ENCODE measurements at places on chromosomes 16 and 17. TPM values are rescaled to one million over a fixed set of nuclear protein-coding genes. Genes with fewer than 3 reads are reported as not detected.
A peak's percentile ranks its signal among the peaks of the same experiment; 100 is the strongest.

DNA sequence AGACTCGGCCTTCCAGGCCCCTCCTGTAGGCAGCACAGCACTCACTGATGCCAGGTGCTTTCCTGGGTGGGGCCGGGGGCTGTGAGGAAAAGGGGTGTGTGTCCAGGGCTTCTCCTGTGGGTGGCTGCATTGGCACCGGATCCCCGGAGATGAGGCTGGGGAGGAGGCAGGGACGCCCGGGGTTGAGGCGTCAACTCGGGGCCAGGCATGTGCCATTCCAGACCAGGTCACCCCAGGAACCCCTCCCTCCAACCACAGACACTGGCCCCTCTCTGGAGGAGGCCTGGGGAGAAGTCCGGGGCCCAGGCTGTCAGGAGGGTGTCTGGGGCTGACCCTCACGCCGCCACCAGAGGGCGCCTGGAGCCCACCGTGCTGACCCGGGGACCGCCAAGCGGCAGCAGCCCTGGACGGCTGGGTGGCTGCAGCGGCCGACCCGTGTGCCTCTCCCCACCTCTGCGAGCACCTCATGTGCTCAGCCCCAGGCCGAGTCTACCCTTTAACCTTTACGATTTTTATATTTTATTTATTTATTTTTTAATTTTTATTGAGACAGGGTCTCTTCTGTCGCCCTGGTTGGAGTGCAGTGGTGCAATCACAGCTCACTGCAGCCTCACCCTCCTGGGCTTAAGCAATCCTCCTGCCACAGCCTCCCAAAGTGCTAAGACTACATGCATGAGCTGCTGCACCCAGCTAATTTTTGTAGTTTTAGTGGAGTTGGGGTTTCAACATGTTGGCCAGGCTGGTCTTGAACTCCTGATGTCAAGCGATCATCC is 3.2 kb upstream of the METRN start:
- peak; percentile 94 for DNase-seq

ACSM2A gene
- total RNA-seq, result not detected

TSR1 gene
- total RNA-seq, result 21.8 TPM

- DNase-seq, result no peak
These were observed 22.0 kb downstream of the TEX14 start for GRCh38 chr17:58669853-58670252.

DNA sequence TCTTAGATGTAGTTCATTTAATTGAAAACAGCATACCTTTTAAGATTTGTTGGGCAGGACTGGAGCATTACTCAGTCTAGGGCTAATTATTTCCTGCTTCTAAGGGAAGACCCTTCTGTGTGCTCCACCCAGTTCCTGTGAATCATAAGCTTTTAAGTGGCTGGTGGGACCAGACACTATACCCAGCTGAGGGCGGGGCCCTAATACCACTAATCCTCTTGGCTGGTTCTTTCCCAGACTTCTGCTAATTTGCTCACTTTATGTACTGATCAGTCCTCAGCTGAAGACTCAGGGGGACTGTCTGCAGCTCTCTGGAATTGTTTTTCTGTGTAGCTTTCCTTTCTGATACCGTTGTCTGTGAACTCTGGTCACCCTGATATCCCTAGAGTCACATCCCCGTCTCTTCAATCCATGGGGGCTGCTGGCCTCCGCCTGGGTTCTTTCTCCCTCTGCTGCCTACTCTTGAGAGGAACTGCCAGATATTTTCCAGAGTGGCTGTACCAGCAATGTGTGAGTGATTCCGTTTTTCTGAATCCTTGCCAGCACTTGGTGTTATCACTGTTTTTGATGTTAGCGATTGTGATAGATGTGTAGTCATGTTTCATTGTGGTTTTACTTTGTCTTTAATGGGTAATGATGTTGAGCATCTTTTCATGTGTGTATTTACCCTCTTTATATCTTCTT is 35.1 kb downstream of the MFSD11 start:
- DNase-seq, result no peak

- DNase-seq, result no peak
These were observed at the start of gene RARA for GRCh38 chr17:40309031-40309948. RARA (plus strand) TSS chr17:40309180; CDS start chr17:40331219, 22,039 bp downstream.

DNA sequence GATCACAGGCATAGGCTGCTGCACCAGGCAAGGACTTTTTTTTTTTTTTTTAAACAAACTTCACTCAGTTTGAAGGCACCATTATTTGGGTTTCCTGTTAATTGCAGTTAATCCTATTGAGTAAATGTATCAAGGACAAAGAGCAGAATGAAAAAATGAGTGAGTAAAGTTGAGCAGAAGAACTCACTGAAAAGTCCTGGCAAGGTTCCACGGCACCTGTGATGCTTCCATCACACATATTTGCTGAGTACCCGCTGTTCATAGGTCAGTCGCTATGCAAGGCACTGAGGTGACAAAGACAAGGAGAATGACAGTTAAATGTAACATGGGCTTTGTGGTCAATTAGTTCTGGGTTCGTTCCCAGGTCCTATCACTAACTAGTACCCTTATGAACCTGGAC is 670.0 kb downstream of the MAF start:
- no peak for DNase-seq

GRN gene
- total RNA-seq, result 162 TPM

DNA sequence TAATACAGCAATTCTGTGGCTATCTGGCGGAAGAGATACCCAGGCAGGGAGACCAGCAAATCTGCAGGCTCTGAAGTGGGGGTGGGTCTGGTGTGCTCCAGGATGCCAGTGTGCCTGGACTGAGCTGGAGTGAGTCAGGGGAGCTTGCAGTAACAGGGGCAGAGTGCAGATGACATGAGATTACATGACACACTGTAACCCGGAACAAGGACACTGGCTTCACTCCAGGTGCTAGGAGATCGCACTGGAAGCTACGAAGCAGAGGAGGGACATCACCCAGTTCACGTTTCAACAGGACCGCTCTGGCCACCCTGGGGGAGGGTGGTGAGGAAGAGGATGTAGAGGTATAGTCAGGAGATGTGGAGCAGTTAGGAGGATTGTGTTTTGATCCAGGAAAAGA is 475.6 kb downstream of the CDH13 start:
- DNase-seq, result no peak

- no peak for DNase-seq
These were observed 331.7 kb downstream of the SOX9 start for GRCh38 chr17:72452286-72453173.

TSPOAP1 gene
- total RNA-seq, result 21.0 TPM

DNA sequence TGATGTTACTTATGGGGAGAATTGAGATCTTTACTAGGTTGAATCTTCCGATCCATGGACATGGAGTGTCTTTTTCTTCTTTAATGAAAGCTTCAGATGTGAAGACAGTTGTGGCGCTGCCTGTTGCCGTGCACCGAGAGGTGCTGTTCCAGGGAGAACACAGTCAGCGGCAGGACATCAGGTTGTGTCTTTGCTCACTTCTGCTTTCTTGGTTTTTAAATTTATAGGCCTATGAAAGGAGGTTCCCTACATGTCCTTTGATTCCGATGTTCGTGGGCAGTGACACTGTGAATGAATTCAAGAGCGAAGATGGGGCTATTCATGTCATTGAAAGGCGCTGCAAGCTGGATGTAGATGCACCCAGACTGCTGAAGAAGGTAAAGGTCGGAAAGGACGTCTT is 49.8 kb downstream of the SEC14L1 start:
- DNase-seq, result no peak

DNA sequence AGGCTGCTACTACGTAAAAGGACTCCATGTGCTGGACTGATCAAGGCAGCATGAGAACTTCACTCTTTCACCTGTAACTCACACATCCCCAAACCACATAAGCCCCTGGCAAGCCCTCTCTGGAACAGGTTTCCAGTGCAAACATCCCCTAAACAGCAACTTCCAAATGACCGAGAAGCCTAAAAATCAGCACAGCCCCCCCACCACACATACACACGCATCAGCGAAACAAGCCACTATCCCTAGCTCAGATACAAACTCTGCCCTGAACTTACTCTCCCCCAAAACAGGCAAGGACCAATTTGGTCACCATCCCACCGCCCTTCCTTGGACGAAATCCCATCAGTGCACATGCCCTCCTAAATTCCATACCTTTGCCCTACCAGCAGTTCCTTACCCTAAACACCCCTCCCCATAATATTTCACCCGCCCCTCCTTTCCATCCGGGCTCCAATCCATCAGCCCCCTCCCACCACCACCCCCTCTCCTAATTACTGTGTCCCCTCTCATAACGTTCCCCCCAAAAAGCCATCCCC is 735 bp downstream of the LSM12 start:
- DNase-seq, result no peak

- peak; percentile 51 for DNase-seq
These were observed 571 bp downstream of the CAVIN1 start for GRCh38 chr17:42422412-42422957.

TNP2 gene
- not detected for total RNA-seq

- no peak for DNase-seq
These were observed 38.2 kb downstream of the CMTM4 start for GRCh38 chr16:66658143-66658859.

- DNase-seq, result peak; percentile 81
These were observed 5.4 kb upstream of the NFATC3 start for GRCh38 chr16:68079626-68080344.

- DNase-seq, result no peak
These were observed 246.2 kb downstream of the STX8 start for GRCh38 chr17:9329251-9329921.

DNA sequence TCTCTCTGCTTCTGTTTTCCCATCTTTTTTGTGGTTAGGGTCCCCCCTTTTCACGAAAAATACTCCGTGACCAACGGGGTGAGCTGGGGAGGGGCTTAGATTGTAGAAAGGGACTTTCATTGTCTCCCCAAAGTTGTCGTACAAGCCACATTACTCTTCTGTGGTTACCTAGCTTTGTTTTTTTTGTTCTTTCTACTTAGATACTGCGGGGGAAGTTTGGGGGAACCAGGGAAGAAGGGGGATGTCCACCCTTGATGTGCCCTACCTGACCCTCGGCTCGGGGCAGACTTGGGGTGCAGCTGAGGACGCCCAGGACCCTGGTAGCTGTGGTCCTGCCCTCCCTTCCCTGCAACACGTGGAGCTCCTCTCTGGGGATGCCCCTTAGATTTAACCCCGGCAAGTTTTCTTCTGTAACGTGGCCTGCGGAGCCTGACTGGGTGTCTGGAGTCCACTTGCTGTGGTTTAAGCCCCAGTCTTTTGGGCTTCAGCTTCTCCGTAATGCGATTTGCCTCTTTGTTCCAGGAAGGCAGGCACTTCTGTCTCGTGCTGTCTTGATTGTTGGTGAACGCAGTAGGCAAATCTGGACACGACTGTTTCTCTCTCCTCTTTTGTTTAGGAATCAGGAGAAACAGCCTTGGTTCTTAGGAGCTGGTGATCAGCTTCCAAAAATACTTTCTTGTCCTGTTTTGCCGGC is 892 bp downstream of the ABCC1 start:
- peak; percentile 75 for DNase-seq

GRCh38 chr16:56109205-56109604 is 82.1 kb upstream of the GNAO1 start:
- DNase-seq, result no peak

DNA sequence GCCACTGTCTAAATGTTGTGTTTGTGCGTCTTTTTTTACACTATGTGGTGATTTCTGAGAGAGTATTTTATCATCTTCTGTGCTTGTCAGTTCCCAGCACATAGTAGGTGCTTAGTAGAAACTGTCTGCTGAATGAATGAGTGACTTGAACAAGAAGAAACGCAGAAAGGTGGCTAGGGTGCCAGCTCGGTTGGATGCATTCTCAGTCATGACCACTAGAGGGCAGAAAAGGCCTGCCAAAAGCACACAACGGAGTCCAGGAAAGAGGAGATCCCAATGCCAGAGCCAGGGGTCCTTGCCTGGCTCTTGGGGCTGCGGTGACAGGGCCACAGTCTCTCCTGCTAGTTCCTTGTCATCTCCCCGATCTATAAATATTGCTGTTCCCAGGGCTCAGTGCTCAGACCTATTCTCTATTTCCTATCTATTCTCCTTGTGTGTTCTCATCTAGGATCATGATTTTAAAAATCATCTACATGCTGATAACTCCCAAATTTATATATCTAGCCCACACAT is 57.3 kb upstream of the CCL1 start:
- peak; percentile 62 for DNase-seq

GRCh38 chr17:82684228-82684841 is 14.2 kb downstream of the RAB40B start:
- DNase-seq, result peak; percentile 37

DNA sequence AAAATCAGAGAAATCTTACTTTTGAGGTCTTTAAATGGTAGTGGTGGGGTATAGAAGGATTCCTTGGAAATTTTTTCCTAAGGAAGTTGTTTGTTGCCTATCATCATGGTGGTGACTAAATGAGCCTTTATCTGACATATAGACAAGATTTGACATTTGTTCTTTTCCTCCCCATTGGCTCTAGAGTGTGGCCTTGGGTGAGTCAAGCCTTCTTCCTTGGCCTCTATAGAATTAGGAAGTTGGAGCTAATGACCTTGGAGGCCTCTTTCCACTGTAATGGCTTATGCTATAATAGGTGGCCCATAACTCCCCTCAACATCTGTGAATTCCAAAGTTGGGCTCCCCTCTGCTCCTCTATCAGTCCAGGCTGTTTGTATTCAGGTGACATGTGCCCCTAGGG is 79.1 kb upstream of the HNF1B start:
- DNase-seq, result no peak

- DNase-seq, result no peak
These were observed 45.0 kb downstream of the DYNLRB2 start for GRCh38 chr16:80585764-80586163.

DNA sequence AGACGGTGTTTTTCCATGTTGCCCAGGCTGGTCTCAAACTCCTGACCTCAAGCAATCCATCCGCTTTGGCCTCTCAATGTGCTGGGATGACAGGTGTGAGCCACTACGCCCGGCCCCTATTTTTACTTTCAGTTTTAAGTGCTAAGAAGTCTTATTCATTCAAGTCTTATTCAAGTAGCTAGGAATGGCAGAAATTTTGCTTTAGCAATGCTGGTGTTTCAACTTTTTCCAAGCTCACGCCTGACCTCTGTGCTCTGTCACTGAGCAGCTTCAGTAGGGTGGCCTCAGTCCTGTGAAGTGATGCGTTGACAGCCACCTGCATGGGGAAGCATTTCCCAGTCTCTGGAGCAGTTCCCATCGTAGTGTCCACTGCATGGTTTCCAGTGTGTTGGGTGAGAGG is 12.9 kb downstream of the ZNF750 start:
- DNase-seq, result no peak

Measured in aorta (tissue), 5 donors.